ENCODE measurements at places on chromosomes 12 and 14.

- no peak for DNase-seq
These were observed 121.5 kb downstream of the SLC15A5 start for GRCh38 chr12:16155938-16156337.

- DNase-seq = no peak
These were observed 27.4 kb downstream of the DTX1 start for GRCh38 chr12:113083863-113084435.

DNA sequence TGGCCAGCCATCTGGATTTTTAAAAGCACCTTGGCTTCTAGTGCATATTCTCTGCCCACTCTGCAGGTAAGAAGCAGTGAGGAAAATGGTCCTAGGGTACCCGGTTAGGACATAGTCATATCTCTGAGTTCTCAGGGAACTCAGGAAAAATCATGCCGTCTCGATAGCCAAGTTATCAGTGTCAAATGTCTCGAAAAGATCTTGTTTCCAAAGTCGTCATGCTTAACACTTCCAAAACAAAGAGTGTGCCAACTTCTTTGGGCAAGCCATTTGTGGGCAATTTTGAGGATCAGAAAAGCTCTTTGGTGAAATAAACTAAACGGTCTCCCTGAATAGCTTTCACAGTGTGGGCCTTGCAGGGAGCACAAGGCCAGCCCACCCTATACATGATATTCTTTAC lies 39.2 kb downstream of the RASSF3 start:
- DNase-seq = no peak

- no peak for DNase-seq
These were observed 36.9 kb upstream of the PRMT8 start for GRCh38 chr12:3453990-3454680.

DNA sequence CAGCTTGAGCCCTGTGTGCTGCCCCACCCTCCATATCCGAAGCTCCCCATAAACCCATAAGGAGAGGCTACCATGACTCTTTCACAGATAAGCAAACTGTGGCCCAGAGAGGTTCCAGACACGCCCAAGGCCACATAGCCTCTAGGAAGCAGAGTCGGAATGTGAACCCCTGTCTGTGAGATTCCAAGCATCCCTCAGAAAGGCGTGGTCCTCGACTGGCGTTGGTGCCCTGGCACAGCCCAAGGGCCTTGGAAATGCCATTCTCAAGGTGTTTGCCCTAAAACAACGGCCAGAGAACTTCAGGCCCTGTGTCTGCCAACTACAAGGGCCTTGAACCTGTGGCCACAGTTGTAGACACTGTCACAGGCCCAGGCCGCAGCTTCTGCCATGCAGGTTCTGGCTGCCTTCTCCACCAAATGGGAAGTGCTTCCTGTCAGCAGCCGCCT lies 8.5 kb upstream of the DIO3 start:
- no peak for DNase-seq

GRCh38 chr14:68426661-68427549 lies 366.0 kb downstream of the ZFP36L1 start:
- DNase-seq = no peak

DNA sequence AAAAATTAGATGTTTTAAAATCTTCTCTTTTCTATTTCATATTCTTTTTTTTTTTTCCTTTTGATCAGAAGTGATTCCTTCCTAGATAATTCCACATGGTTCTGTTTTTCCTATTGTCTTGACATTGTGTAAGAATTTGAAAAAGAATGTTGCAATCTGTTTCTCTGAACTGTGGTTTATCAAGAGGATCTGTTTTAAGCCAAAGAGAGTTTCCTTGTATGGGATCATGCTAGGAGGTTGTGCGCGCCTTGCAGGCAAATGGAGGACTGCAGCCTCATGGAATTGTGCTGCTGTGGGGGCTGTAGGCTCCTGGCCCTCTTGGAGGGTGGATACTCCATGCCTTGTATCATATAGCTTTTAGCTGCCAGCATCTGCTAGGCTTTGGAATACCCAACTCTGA lies 43.3 kb upstream of the MBIP start:
- DNase-seq = no peak

DNA sequence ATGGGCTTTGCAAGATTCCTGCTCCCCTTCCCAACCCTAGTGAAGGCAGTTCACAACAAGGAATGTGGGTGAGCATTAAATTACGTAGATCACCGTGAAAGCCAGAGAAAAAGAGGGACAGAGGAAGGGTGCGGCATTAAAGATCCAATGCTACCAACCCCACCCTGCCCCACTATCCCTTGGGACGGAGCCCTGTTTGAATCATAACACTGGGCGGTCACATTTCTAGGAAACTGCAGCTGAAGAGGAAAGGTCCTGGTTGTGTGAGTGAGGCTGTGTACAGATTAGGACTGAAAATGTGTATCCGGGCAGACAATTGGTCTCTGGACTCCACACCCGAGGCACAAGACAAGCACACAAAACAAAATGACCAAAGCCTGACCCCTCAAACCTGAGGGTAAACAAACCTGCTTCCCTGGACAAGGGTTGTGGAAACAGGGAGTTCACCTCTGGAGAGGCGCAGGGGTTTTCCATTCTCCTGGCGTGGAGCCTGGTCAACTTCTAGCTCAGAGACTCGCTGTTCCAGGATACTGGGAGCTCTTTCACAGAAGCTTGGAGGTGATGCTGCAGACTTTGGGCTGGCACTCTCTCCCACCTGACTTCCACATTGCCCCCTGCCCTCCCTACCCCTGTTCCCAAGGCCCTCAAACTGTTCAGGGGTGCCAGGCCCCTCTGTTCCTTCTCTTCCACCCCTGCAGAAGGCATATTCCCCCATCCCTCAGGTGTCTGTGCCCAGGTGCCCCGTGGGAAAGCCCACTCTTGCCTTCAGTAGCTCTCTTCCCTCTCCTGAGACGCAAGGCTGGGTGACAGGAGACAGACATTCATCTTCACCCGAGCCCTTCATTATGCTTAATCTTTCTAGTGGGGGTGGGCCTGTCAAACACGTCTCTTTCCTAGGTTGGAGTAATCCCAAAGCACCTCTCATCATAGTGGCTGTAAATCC lies 16.5 kb downstream of the NINJ2 start:
- no peak for DNase-seq

DNA sequence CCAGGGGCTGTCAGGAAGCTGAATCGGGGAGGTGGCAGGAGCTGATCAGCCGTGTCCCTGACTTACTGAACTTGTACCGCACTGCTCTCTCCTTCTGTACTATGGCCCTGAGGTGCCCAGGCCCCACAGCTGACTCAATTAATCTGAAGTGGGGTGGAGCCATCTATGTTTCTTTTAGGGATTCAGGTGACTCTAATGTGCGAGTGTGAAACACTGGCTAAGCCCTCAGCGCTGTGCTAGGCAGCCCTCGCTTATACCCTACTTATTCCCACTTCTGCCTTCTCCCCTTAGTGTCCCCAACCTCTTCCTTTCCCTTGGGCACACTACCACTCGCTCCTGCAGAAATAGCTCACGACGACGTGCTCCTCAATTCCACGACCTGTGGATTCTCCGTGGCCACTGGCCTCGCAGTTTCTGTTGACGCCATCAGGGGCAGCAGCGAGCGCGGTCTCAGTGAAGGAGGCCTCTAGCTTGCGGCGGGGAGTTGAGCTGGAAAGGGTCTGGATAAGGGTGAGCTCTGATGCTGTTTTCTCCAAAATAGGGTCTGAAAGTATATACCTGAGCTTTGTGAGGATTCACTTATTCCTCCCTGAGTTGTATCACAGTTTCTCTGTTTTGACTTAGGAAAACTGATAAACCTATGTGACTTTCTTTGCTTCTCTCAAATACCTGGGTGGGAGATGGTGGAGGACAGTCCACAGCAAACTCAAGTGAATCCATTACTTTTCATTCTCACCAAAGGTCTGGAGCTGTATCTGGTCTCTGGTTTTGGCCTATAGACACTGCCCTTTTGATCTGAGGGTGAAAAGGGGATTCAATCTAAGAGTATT lies 167.6 kb downstream of the SLC41A2 start:
- DNase-seq = no peak

DNA sequence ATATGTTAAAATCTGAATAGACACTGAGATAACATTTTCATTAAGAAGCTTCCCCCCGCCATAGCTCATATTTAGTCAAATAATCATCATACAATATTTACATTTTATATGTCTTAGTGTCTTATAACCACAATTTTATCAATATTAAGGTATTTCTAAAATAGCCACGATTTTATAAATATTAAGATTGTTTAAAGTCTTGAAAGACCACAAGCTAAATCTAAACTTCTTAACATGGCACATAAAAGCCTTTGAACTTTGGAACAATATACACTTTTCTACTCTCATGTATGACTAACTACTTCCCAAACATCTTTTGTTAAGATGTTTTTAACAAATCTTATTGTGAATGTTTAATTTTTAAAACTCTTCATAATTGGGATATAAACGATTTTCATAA lies 6.5 kb downstream of the USP44 start:
- DNase-seq = no peak

DNA sequence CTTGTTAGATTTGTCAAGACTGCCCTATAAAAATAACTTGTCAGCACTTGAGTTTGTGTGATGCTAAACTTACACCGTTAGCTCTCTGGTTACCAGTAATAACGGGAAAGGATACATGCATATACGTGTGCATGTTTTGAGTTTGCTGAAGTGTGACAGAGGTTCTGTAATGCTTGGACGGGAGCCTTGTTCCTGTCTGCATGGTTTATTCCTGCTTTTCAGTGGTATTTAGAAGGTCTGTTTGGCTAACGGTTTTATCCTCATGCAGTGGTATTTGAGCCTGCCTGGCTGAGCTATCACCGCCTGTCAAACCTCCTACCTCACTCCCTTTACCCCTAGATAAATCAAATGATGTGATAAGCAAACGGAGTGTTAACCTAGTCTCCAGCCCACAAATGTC lies 305.6 kb downstream of the GALC start:
- no peak for DNase-seq

GRCh38 chr14:24264298-24264697 lies 1.3 kb upstream of the TGM1 start:
- no peak for DNase-seq

DNA sequence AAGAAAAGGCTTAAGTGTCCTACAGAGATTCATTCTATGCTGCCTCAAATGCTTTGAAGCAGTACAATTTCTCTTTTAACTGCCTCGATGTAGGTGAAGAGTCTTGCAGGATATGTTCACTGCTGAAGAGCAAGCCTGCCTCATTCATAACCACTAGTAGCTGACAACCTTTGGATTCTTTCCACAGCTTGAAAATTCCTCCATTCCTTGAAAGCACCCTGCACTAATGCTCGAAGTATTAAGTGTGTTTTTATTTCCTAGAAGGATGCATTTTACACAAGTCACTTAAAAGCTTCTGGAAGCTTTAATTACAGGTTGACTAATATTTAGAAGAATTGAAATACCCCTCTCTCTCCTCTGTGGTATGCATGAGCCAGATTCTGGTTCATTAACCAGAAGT lies 429.4 kb downstream of the DIO2 start:
- DNase-seq = no peak

GRCh38 chr12:126247936-126248335 lies 1182.7 kb downstream of the AACS start:
- DNase-seq = no peak

DNA sequence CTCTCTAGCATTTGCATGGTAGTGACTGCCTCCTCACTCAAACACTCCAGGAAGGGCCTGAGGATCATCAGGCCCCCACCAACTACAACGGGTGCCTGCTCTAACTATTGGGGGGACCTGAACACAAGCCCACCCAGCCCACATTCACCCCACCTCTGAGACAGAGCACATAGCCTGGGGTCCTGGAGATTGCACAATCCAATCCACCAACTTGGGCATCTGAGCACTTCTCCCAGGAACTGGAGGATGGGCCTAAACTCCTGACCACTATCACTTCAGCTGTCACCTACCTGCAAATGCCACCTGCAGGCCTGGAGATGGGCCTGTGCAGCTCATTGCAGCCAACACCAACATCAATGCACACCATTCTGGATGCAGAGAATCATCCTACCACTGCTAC lies 66.6 kb downstream of the TMTC3 start:
- DNase-seq = no peak

GRCh38 chr12:130401703-130402102 lies 64.0 kb downstream of the PIWIL1 start:
- DNase-seq = no peak

DNA sequence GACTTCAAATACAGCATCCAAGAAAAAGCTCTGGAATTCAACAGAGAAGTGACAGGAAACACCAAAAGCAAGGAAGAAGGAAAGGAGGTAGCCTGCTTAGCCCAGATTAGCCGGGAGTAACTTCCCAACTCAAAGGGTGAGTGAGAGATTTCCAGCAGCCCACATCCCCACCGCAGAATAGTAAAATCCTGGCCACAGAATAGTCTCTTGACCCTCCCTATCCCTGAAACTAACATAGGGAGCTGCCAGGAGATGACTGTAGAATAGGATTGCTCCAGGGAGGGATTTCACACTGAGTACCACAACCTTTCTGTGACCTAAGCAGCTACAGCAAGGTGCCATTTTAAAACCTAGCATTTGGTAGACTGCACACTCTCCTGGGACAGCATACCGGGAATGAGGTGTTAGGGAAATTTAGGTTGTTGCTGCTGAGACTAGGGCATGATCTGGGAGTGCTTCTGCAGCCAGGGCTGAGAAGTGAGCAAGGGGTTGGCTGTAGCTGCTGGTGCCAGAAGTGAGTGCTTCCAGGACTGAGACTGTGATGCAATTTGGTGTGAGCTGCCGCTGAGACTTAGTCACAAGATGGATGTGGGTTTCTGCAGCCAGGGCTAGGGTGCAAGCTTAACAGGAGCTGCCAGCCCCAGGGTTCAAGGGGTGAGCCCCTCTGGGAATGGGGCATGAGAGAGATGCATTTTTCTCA lies 66.0 kb downstream of the TMTC3 start:
- DNase-seq = no peak

DNA sequence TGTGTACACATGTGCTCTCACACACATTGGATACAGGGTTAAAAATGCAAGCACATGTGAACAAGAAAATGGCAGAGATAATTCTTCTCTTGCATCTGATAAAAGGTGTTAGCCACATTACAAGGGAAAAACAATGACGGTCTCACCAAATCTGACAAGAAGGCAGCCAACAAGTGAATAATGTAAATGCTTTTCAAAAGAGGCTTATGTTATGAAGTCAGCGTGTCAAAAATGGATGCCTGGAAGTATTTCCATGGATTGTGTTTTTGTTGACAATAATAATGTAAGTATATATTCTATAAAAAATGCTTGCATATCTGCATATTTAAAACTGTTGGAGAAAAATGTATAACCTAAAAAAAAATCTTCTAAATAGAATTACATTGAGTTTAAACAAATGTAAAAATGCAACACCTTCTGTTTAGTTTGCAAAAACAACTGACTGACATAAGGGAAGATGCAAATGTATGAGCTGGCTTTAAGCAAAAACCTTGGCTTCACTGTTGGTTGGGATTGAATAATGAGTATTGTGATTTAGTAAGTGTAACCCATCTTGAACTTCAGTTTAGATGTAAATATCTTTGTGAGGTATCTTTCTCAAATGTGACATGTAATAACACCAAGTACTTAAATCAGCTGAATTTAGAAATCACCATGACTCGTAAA lies 424.9 kb downstream of the PDZRN4 start:
- DNase-seq = no peak
